ENCODE measurements at places on chromosomes 2 and 18.

- no peak for DNase-seq
These were observed 2.5 kb downstream of the CHN1 start for GRCh38 chr2:175002547-175003274.

DNA sequence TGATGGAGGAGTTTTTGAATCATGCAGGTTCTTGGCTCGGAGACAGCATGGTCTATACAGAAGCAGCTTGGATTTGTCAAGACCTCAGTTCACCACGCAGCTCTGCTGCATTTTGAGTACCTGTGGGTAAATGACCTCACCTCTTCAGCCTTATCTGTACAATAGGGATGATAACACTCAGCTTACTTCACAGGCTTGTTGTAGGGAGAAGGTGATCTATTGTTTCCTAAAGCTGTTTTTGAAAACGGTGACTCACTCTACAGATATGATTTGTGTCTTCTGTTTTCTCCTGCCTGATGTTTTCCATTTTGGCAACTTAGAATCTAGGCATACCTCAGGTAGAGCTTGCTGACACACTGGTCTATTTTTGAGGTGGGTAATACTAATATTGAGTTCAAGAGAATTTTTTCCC is 80.3 kb downstream of the FMNL2 start:
- no peak for DNase-seq

- no peak for DNase-seq
These were observed 58.0 kb upstream of the EML6 start for GRCh38 chr2:54665436-54665856.

GRCh38 chr2:147846412-147847081 is 1.7 kb downstream of the ACVR2A start:
- peak; percentile 15 for DNase-seq

- no peak for DNase-seq
These were observed 69.6 kb downstream of the KLHL29 start for GRCh38 chr2:23454501-23455120.

- DNase-seq = no peak
These were observed 114.6 kb downstream of the MYO5B start for GRCh38 chr18:50080316-50080715.

- no peak for DNase-seq
These were observed 36.4 kb downstream of the RAMP1 start for GRCh38 chr2:237895544-237896506.

DNA sequence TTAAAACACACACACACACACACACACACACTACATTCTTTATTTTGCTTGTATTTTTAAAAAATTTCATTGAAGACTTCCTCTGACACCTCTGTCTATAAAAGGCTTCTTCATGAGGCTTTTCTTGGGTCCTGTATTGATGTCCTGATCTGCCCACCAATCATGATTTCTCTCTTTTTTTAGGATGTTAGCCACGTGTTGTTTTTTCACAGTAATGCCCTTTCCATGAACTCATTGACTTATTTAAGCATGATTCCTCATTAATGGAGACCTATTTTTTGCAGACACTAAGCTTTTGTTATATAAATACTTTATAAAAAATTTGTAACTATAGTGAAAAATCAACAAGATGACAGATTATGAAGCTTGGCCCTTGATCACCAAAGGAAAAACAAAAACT is 173.8 kb upstream of the CNTNAP5 start:
- DNase-seq = no peak

DNA sequence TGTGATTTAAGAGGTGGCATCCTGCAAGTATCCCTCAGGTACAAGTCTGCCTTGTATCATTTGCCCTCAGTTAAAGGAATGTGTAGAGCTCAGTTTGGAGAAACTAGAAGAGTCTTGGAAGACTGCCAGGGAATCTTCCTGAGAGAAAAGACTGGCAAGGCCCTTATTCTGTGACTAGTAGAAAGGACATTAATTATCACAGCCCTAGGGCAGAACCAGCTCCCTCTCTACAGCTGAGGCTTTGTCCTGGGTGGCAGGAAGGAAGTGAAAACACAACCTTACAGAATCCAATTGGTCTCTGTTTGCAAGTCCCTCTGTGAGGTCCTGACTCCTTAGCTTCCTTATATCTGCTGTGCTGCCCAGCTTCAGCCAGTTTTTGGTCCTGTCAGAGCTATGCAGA is 385.9 kb upstream of the CYRIA start:
- DNase-seq = peak; percentile 14

DNA sequence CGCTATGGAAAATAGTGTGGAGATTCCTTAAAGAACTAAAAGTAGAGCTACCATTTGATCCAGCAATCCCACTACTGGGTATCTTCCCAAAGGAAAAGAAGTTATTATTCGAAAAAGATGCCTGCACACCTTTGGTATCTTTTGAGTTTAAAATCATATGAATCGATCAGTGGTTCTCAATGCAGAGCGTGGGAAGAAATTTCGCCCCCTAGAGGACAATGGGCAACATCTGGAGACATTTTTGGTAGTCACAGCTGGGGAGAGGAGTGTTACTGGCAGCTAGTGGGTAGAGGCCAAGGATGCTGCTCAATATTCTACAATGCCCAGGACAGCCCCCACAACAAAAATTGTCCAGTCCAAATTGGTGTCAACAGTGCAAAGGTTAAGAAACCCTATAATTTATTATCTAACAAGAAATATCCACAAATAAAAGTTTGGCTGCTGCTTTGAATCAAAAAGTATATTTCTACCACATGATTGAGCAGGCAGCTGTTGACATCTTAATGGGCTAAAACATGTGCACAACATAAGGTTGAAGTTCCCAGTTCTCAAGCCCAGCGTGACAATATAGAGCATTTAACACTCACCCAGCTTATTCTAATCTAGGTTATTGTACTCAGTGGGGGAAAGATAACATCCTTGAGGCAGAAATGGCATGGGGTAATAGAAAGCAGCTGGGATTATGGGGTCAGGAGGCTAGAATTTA is 425.7 kb downstream of the LRATD1 start:
- DNase-seq = no peak

- no peak for DNase-seq
These were observed 20.2 kb downstream of the CHRNA1 start for GRCh38 chr2:174744111-174744510.

- DNase-seq = no peak
These were observed 2.1 kb upstream of the B3GNT7 start for GRCh38 chr2:231393149-231394131.

GRCh38 chr2:194686569-194686968 is 970.5 kb upstream of the SLC39A10 start:
- no peak for DNase-seq

DNA sequence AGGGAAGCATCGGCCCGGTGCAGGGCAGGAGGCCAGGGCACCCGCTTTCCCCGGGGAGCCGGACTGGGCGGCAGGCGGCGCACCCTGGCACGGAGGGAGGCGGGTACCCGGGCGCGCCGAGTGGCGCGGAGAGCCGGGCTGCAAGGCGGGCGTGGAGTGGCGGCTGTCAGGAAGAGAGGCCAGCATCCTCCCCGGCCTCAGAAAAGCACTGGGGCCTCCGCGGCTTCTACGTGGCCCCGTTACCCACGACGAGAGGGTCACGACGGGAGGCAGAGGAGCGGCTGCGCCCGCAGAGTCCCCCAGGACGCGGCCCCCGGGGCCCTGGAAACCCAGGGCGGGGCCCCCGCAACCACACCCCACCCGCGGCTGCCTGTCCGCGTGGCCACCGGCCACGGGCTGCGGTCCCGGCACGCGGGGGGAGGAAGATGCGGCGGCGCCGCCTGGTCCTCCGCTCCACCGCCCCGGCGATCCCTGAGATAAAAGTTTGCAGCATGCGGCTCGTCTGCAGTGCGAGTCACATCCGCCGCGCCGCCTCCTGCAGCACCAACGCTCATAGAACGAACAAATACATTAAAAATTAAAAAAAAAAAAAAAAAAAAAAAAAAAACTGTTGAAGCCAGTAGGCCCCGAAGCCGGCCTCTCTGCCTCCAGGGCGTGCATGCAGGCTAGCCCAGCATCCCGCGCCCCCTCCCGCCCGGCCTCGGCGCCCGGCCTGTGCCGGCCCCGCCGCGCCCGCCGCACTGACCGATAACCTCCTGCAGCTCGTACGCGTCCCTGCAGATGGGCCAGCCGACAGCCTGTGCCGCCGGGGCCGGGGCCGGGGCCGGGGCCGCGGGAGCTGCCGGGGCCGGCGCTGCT is 683 bp downstream of the STK39 start:
- DNase-seq = peak; percentile 60

DNA sequence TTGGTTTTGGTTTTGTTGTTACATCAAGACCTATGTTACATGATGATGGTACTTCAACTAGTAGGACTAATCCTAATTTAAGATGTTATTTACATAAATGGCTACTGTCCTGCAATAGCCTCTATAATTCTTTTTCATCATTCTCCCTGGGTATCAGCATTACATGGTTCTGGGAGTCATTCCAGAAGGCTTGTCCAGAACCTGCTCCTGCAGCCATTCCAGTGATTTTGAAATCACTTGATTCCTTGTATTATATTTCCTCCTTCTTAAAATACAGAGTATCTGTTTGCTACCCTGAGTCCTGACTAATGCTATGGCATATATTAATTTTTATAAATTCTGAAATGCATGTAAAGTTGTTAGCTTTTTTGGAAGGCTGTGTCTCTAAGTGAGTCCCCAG is 400.5 kb upstream of the MEIS1 start:
- DNase-seq = no peak

DNA sequence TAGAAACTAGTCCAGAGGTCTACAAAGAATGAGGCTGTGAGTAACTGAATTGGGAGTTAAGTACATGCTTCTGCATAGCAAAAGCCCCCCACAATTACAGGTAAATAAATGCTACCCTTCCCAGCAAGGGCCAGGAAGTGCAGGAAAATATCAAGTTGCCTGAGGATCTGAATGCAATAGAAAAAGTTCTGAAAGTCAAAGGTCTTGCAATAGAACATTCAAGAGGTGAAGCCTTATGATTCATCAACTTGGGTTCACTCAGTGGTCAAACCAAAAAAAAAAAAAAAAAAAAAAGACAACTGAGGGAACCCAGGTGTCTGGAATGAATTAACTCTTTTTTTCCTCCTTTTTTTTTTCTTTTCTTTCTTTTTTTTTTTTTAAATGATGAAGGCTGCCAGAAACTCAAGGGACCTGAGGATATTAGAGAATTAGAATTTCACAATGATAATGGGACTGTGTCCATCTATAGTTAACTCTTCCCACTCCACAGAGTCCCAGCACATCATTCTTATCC is 42.9 kb upstream of the RFX8 start:
- DNase-seq = no peak

- DNase-seq = no peak
These were observed 493.7 kb upstream of the CDH7 start for GRCh38 chr18:65257149-65257548.

GRCh38 chr2:168962636-168963035 is 61.5 kb downstream of the G6PC2 start:
- no peak for DNase-seq

- no peak for DNase-seq
These were observed 7.6 kb downstream of the SERPINE2 start for GRCh38 chr2:224031358-224031970.

- no peak for DNase-seq
These were observed 30.6 kb upstream of the SCN9A start for GRCh38 chr2:166406374-166406773.

DNA sequence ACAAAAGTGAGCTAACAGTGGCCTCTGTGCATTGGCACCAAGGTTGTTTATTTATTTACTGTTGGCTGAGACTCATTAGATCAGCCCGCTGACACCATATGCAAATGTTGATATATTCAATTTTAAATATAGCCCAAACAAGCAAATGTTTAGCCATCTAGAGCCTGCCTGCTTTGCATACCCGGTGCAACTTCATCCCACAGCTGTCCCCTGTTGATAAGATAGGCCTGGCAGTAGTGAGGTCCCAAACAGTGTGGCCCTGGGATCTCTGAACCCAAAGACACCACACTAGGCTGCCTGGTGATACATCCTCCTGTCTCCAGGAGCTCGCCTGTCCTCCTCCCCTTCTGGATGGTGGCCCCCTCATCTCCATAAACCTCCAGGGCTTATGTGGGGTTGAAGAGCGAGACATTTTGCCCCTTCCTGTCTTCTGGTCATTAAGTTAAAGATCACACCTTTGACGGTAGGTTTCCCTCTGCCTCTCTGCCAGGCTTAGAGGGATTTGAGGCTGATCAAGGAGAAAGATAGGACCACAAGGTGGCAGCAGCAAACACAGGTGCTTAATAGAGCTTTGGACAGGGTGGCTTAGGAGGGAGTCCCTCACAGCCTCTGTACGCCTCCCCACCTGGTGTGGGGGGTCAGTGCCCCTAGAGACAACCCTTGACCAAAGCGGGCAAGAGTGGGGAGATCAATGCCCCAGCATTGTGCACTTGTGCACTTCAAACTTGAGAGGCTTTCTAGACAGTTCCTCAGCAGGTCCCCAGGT is 23.7 kb upstream of the MYO5B start:
- DNase-seq = no peak

DNA sequence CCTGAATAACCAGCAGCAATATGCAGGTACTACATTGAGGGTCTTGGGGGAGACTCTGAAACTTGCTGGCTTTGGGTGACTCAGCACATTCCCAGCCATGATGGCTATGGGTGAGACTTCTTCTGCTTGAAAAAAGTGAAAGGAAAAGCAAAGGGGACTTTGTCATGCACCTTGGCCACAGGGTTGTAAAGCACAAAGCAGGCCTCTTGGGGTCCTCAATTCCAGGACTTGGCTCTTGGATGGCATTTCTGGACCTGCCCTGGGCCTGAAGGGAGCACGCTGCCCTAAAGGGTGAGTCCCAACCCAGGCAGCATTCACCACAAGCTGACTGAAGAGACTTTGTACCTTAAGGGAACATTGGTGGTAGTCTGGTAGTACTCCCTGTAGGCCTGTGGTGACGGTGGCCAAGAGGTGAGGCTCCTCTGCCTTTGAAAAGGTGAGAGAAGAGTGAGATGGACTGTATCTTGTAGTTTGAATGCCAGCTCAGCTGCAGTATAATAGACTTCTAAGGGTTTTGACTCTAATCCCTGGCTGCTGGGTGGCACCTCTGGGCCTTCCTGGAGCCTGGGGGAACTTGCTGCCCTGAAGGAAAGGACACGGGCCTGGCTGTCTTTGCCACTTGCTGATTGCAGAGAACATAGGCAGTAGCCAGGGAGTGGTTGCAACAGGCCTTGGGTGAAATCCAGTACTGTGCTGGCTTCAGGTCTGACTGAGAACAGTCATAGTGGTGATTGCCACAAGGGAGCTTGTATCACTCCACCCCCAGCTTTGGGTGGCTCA is 36.5 kb upstream of the CYTIP start:
- DNase-seq = no peak

- no peak for DNase-seq
These were observed 886.3 kb downstream of the SLC4A3 start for GRCh38 chr2:220513573-220514288.

DNA sequence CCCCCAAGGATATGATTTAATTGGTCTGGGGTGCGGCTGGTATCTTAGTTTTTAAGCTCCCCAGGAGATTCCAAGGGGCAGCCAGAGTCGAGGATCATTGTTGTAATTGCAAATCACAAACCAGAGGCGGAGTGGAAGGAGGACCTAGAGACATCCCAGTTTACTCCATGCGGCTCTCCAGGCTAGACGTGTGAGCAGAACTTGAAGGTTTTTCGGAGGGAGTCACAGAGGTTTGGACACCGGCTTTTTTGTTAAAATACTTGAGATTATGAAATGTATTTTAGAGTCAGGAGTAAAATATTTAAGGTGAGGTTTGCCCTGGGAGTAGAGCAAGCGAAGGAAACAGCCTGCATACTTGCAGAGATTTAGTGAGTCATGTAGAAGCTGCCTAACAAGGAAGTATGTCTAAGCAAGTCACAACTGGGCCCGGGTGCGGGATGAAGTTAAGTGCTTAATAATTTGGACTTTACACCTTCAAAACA is 39.5 kb downstream of the TGOLN2 start:
- no peak for DNase-seq

Data from left kidney (tissue), 8 donors.